Ascending aorta (tissue), 2 donors: ENCODE measurements at places on chromosomes 12 and 14.

DNA sequence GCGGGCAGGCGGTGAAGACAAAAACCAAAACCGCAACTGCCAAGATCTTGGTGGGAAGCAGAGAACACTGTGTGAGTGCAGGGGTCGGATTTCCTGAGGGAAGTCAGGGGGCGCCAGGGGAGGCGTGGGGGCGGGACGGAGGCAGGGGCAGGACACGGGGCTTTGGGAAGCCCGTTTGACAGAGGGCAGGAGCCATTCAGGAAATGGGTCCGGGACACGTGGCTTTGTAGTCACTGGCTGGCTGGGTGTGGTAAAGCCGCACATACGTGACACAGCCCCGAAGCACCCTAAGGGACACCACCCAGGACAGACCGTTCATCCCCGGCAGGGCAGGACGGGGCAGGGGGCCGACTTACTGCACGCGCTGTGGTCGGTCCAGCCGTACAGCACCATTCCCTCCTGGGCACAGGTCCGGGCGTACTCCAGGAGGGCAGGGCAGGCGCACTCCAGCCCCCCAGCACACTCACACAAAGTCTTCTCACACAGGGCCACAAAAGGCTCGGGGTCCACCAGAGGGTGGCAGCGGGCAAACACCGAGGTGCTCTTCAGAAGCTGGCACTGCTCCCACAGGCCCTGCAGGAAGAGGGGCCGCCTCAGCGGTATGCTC lies 49.4 kb downstream of the VWF start:
- no peak for DNase-seq

DNA sequence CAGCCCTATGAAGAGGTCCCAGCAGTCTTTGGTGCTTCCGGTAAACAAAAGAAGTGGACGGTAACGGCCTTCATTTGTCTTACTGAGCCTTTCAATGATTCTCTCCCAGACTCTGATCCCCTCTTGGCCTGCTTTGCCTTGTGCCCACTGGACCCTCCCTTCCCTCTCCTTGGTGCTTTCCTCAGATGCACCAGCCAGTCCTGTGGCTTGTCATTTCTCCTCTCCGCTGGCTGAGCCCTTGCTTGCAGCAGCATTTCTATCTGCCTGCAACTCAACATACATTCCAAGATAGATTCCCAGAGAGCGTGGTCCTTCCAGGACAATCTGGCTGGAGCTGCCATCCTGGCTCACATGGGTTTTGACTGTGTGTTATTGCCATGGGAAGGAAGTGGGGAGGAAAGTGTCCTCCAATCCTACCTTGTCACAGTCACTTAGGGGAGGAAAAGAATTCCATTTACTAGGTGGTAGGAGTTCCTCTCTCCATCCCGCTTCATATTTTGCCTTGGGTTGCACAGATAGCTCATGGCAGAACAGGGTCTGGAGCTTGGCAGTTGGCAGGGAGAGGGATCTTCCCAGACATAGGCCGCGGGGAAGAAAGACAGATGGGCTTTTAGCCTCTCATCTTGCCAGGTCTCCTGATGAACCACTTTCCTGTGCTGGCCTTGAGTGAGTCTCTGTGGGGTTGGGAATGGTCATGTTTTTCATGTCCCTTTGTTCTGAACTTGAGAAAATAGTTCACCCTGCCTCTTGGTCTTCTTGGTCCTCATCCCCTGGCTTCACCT lies 92.8 kb upstream of the KCNA1 start:
- no peak for DNase-seq

DNA sequence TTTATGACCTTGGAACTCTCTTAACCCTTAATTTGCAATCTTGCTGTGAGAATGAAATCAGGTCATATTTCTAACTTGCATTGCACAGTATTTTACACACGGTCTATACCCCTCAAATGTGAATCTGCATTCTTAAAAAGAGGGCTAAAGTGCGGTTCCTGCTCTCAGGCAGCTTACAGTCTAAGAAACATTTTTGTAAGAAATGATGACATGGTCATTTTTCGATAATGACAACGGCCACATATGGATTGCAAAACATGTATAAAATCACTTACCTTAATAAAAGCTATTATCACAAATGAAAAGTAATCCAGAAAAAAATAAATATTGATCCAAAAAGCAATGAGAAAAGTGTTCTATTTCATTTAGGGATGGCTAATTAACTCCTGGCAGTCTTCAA lies 24.8 kb upstream of the TMEM132D start:
- DNase-seq: no peak

DNA sequence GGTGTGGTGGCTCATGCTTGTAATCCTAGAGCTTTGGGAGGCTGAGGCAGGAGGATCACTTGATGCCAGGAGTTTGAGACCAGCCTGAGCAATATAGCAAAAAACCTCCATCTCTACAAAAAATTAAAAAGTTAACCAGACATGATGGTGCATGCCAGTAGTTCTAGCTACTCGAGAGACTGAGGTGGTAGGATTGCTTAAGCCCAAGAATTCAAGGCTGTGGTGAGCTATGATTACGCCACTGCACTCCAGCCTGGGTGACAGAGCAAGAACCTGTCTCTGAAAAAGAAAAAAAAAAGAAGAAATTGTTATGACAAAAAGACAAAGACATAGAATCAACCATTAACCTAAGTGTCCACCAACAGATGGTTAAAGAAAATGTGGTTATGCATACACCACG lies 2.1 kb upstream of the ATP23 start:
- DNase-seq: no peak

DNA sequence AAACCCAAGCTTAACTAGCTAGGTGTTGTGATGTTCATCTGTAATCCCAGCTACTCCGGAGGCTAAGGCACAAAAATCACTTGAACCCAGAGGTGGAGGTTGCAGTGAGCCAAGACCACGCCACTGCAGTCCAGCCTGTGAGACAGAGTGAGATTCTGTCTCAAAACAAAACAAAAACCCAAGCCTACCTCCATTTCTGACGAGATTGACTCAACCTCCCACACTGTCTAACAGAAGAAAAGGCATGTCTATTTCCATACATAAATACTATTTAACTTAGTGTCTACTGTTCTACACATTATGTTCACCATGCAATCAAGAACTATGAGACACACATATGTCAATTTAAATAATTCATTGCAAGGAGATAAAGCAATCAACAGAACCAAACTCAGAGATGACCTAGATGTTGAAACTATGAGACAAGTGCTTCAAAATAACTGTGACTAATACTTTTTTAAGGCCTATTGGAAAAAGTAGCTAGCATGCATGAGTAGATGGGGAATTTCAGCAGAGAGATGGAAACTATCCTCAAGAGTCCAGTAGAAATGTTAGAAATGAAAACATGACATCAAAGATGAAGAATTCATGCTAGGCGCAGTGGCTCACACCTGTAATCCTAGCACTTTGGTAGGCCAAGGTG lies 75.9 kb upstream of the DHRS4 start:
- DNase-seq: no peak

- no peak for DNase-seq
These were observed 336.7 kb downstream of the ADGRD1 start for GRCh38 chr12:131290255-131290959.

DNA sequence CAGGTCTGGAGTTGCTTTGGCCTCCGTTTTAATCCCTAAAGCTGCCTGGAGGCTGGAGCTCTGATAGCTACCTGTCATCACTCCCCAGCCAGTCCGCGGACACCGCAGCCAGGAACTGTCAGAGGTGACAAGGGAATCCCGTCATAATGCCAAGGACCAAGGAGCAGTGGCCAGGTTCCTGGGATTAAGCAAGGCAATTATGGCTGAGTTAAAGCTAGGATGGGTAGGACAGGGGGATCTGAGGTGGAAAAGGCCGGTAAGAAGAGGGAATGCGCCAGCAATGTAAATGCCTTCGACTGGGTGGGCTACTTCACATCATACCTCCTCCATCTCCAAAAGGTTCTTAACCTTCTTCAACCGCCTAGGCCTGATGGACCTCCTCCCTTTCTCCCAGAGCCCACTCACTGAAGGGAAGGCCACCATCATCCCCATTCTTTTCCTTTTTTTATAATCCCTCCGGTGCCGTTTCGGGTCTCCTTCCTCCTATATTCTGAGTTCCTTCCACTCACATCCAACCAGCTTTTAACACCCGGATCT lies 1.9 kb downstream of the PPP1R3E start:
- DNase-seq: no peak

- no peak for DNase-seq
These were observed 623 bp upstream of the TSPAN8 start for GRCh38 chr12:71158361-71158882.

DNA sequence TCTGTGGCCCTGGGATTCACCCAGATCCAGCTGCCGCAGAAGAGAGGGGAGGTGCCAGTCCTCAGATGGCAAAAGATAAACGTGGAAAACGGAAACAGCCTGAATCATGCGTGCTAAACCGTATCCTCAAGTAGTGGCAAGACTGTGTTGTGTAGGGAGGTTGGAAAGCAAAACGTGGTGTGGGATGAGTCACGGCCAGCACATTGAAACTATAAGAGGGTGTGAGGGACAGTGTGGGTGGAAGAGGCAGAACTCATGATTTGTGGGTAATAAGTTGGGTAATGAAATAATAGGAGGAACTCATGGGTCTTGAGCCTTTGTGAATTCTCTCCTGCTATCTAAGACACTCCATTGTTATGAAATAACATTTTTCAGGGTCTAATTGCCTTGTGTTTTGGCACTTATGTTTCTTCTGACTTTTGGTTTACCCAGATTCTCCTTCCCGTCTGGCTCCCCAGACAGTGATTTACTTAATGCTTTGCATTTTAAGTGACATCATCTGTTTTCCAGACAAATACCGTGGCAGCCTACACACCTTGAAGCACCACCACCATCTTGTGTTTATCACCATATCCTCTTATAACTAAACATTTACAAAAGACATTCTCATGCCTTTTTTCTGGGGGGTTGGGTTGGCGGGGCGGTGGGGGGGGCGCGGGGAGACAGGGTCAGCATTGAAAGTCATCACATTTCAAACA lies 62.3 kb upstream of the PTCSC3 start:
- DNase-seq: no peak

DNA sequence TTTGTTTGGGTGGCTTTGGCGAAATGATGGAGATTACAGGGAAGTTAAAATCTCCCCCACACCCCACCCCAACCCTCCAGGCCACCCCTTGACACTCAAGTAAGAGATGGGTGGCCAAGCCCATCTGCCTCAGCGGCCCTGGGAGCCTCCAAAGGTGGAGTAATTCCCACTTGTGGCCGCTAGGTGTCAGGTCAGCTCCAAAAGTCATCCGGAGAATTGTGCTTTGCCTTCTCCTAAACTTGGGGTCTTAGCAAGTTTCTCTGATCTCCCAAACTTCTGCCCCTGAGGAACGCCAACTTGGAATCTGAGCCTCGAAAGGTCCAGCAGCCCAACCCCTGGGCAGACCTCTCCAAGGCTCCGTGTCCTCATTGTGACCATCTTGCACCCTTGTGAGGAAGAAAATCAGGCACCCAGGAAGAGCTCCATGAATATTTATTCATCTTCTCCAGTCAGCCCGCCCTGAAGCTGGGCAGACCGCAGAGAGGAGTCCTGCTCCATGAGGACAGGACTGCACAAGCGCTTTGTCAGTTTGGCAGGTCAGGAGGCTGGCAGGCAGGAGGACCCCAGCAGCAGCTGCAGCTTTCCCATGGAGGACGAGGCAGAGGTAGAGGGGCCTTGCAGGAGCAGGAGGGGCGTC lies 46.7 kb downstream of the LRRC74A start:
- DNase-seq: peak; percentile 72

GRCh38 chr14:27096091-27096490 lies 498.3 kb upstream of the NOVA1 start:
- DNase-seq: no peak

GRCh38 chr12:127174881-127175280 lies 1092.1 kb upstream of the TMEM132C start:
- DNase-seq: no peak

DNA sequence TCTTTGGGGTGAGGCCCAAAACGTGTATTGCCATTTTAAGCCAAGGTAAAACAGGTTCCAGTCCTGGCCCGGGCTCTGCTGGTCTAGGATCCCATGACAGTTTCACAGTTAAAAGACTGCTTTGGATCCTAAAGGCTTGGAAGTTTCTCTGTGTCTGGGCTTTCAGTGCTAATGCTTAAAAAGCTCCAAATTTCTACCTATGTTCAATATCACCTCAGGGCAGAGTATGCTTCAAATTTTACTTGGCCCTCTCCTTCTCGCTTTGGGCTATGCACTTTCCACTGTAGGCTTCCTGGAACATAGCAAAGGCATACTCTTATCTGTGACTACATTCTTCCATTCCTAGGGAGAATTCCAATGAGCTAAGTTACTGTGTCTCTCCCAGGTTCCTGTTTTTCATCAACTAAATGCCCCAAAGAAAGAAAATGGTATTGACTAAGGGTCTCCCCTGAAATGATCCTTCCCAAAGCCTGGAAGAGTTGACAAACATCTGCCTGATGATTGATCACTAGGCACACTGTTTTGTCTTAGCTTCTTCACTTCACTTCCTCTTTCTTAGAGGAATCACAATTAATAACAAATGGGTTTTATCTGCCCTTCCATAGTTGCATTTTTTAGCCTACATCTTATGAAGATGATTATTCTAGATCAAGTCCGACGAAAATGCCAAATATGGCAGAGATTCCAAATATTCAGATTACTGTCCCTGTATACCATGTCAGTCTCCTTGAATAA lies 79.4 kb downstream of the TMTC2 start:
- no peak for DNase-seq
